Left ventricle myocardium superior (tissue), 1 donor: ENCODE measurements at places on chromosomes 7 and 10.
A peak's percentile ranks its signal among the peaks of the same experiment; 100 is the strongest.

- no peak for DNase-seq
These were observed 40.3 kb upstream of the TNPO3 start for GRCh38 chr7:129095258-129095657.

GRCh38 chr10:59894114-59894513, 12.2 kb downstream of the CCDC6 start:
- DNase-seq: peak; percentile 52

GRCh38 chr10:22624287-22624738, 90.1 kb downstream of the PIP4K2A start:
- DNase-seq: no peak

DNA sequence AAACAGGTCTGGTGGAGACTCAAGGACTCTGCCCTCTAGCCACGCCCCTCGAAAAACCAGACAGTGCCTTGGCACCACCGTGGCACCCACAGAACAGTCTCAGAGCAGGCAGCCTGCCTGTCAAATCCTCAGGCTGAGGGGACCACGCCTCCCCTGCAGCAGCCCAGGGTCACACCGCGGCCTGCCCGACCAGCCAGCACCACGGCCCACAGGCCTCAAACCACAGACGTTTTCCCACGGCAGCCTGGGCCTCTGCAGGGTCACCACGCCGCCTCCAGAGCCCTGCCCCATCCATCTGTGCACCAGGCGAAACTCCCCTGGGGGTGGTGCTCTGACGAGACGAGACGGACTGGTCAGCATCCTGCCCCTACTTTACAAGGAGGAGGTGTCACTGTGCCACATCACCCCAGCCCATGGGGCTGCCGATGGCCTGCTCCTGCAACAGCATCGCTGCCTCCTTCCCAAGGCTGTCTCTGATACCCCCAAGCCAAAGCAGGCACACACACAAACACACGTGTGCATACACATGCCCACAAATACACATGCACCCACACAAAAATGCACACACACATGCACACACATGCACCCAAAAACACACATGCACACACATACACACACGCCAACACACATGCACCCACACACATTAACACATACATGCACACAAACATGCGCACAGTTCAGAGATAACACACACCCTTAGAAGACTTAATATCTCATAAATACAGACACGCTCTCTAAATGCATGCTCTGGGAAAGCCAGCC, 24.6 kb downstream of the PAPOLB start:
- DNase-seq: no peak

- DNase-seq: no peak
These were observed 2.4 kb downstream of the TLL2 start for GRCh38 chr10:96511044-96511945.

- DNase-seq: no peak
These were observed 42.6 kb upstream of the DLG5 start for GRCh38 chr10:77969114-77969513.

GRCh38 chr10:16976803-16977202, 152.8 kb downstream of the CUBN start:
- no peak for DNase-seq

DNA sequence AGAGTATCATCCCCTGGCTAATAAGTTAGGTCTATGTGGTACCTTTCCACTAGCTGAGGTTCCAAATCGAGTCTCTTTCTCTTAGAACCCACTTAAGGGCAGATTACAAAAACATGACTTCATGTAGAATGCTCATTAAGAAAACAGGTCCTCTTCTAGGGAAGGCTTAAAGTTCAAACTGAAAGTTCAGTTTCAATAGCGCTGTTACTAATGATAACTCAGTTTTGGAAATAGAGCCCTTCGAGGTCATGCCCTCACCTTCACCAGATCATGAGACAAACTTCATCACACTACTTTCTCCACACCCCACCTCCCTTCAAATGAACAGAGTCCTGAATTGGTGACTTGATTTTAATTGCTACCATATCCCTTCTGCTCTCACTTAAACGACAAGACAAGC, 26.2 kb downstream of the HGF start:
- no peak for DNase-seq

DNA sequence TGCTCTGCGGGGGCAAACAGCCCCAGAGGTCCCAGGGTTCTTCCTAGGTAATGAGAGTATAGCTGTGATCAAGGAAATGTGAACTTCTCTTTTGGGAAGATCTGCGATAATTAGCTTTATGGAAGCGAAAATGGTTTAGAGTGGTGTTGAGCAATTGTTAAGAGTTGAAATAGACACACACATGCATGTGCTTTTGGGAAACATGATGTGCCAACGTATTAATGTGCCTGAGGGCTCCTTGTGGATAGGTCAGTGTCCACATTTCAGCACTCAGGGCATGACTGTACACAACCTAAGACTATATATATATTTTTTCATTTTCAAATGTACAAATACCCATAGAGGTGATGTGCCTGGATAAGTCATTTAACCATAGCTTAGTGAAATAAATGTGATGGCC, 67.0 kb downstream of the GSDME start:
- no peak for DNase-seq

DNA sequence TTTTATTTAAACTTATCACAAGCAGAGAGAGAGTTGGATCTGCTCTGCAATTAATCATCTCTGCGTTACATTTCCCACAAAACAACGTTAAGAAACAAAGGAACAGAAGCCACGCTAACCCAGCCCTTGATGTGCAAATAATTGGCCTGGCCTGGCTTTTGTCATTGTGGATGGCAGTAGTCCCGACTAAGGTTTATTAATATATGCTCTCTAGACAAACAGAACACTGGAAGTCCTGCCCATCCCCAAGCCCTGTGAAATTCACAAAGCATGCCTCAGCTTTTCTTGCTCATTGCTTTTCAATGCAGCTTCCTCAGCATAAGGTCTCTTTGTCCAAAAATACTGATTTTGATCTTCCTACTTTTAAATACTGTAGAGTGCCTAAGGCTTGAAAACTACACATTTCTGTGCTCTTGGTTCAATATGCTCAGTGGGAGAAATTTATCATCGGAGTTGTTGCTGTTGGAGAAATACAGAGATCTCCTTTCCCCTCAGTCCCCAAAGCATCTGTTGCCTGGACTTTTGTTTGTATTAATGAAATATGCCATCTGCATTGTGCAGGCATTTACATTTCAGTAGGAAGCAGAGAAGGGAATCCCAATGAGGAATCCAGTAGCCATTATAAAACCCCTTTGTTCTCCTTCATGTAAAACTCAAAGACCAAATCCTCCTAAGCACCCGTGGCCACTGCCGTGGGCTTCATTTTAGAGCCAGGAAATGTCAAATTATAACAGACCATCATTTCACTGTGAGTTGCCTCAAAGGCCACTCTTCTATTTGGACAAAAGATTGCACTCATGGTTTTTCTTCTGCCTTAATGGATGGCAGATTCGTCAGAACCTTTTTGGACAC, 61.1 kb downstream of the SORCS1 start:
- DNase-seq: no peak

- DNase-seq: no peak
These were observed 206.2 kb upstream of the YAE1 start for GRCh38 chr7:39360038-39360437.

GRCh38 chr10:97612386-97612785, 20.9 kb downstream of the MORN4 start:
- no peak for DNase-seq

DNA sequence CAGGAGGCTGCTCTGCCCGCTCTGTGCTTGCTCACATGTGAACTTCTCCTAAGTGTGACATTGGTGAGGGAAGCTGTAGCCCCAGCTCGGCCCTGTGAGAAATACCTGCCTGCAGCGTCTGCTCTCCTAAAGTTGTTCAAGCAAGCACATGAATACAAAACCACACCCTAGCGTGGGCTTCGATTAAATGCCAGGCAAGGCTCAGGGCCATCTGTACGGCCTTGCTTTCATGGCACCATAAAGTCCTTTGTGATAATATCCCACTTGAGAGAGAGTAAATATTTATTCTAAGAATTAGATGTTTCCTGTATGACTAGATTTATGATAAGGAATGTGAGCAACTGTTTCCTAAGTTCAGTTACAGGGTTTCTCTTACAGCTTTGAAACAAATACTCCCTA, 262.8 kb upstream of the KLF14 start:
- peak; percentile 46 for DNase-seq

GRCh38 chr10:17444388-17444714, 10.0 kb downstream of the ST8SIA6 start:
- DNase-seq: no peak

DNA sequence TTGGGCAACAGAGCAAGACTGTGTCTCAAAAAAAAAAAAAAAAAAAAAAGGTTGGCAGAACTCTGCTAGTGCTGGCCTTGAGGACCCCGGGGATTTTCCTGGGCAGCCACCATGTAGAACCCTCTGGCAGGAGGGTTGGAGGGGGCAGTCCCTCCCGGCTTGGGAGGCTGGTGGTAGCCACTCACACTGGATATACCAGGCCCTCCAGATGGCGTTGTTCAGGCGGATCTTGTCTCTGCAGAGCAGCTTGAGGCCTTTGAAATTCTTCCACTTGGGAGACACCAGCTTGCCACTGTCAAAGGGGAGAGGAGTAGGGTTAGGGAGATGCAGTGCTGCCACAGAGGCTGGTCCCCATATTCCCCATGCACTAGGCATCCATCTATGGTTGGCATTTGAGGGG, 8.4 kb downstream of the MLXIPL start:
- no peak for DNase-seq

GRCh38 chr10:651692-652091, 37.8 kb downstream of the DIP2C start:
- DNase-seq: no peak

DNA sequence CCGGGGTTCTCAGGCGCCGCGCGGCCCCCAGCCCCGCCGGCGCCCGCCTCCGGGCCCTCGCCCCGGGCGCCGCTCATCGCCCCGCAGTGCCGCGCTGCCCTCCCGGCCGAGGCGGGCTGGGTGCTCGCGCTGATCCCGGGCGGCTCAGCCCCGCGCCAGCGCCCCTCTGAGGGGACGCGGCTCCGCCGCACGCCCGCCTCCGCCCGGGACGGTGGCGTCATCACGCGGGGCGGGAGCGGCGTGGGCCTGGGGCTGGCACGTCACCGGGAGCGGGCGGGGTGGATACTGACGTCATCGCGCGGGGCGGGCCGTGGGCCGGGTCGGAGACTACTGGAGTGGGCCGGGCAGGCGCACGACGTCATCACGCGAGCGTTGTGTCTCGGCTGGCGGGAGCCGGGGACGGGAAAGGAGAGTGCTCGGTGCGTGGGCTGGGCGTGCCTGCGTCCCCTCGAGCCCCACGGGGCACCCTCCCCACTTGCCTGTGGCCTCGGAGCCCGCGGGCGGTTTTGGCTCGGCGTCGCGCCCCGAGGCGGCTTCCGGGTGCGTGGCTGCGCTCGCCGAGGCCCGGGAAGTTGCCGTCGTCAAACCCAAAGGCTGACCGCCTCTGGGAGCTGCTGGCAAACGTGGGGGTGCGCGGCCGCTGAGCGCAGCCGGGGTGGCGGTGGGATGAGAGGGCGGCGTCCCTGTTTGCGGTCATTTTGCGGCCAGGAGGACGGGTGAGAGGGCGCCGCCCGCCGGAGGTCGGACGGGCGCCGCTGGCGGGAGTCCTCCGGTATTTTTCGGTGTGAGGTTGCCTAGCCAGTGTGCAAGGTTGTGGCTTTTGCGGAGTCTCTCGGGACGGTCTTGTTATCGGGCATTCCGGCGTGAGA, at the start of gene ESYT2:
ESYT2 (minus strand) TSS at position 168 of the 869 bp plus-strand sequence; CDS start at position 77, 91 bp downstream.
- DNase-seq: peak; percentile 100

GRCh38 chr10:119459681-119460340, 82.7 kb downstream of the RGS10 start:
- no peak for DNase-seq

DNA sequence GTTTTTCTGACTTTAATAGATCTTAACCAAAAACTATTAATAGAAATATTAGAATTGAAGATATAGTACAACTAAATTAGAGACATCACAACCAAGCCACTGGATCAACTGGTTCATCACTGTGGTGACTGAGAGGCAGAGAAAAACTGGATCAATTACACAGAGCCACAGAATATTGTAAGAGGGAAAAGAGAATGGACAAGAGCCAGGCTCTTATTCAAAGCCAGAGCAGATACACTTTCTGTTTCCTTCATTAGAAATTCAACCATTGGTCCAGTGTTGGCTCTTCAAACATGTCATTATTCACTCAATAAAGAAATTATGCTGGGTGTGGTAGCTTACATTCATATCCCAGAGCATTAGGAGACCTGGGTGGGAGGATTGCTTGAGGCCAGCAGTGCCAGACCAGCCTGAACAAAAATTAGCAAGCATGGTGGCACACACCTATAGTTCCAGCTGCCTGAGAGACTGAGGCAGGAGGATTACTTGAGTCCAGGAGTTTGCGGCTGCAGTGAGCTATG, 295.1 kb downstream of the NEBL start:
- no peak for DNase-seq

GRCh38 chr7:25777969-25778708, 373.9 kb upstream of the NFE2L3 start:
- DNase-seq: no peak

DNA sequence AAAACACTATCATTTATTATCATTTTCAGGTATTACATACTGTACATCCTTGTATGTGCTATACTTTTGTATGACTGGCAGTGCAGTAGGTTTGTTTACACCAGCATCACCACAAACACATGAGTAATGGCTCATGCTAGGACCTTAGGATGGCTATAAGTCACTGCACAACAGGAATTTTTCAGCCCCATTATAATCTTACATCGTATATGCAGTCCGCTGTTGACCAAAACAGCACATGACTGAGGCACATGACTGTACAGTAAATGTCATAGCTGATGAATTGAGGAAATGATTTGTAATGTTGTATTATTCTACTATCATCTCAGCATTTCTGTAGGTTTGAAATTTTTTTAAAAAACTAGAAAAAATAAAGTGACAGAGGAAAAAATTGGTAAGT, 38.6 kb downstream of the BPGM start:
- no peak for DNase-seq

DNA sequence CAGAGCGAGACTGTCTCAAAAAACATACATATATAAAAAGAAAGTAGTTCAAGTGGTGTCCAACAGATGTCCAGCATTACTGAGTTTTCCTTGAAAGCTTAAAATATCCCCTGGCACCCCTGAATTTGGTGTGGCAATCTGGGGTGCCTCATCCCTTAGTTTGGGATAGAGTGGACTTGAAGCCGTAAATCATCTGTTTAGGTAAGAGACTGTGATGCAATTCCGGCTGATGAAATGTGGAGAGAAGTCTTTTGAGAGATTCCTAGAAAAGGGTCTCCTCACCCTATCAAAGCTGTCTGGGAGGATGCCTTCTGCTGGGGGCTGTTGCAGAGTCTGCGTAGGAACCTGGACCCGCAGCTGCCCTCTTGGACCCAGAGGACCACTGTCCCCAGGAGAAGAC, 408.0 kb downstream of the RPS24 start:
- no peak for DNase-seq

DNA sequence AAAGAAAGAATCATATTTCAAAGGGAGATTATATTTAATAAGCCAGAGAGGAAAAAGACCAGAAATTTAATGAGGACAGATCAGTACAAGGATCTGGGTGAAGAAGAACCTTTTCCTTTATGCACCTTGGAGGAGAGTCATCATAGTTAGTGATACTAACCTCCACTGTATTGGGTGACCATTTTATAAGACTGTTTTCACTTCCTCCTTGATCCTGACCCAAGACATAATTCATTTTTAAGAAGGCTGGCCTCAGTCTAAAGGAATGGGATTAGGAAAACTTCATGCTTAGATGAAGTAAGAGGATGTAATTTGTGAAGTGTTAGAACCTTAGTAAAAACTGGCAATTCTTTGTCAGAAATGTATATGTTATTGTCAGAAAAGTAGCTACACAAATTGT, 68.6 kb downstream of the ADAM22 start:
- DNase-seq: no peak
